Epithelial cell of esophagus (primary cell): ENCODE measurements at places on chromosomes 5 and 9.

- no peak for DNase-seq
These were observed 288.5 kb upstream of the NUDT12 start for GRCh38 chr5:103851091-103851490.

- no peak for DNase-seq
These were observed 64.0 kb downstream of the SECISBP2 start for GRCh38 chr9:89382026-89382986.

GRCh38 chr5:142306077-142306502, 18.7 kb downstream of the SPRY4 start:
- peak; percentile 36 for DNase-seq

- DNase-seq = peak; percentile 46
These were observed 714.8 kb downstream of the TLR4 start for GRCh38 chr9:118418887-118419565.

DNA sequence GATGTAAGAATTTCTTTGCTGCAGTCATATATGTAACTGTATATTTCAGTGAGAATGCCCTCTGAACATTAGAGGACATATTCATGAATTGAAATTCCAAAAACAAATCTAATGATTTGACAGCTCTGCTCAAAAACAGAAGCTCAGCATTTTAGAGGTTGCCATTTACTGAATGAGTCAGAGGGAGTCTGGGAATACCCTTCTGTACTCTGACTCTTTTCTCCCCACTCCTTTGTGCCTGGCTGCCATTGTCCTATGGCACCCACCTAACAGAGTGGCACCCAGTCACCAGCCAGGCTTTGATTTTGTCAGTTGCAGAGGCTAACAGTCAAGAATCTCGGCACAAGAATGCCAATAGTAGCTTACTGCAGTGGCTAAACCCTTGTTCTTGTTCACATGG, 133.6 kb downstream of the ATG10 start:
- peak; percentile 45 for DNase-seq

DNA sequence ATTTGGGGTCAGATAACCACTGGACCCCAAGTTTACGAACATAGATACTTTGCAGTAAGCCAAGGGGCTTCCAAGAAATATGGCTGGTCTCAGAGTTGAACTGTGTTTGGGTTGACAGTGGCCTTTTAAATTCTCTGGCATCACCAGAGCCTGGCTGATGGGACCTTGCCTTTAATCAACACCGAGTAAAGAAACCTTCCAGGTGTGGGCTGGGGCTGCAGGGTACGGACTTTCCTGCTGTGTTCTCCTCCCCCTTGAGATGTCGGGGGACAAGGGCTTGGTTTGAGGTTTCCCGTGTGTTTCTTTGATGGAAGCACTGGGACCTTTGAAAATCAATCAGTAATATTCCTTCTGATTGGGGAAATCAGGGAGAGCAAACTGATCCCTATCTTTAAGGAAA, 140.1 kb downstream of the MTX3 start:
- DNase-seq = no peak

- no peak for DNase-seq
These were observed 407.2 kb downstream of the EFNA5 start for GRCh38 chr5:107263387-107264018.
